ENCODE measurements at places on chromosomes 5 and 9. TPM values are rescaled to one million over a fixed set of nuclear protein-coding genes. Genes with fewer than 3 reads are reported as not detected.

MOB3B gene
- 2.8 TPM for total RNA-seq

IFNE gene
- not detected for total RNA-seq

BTNL3 gene
- total RNA-seq: not detected

UBAP1 gene
- 34.7 TPM for total RNA-seq

DNA sequence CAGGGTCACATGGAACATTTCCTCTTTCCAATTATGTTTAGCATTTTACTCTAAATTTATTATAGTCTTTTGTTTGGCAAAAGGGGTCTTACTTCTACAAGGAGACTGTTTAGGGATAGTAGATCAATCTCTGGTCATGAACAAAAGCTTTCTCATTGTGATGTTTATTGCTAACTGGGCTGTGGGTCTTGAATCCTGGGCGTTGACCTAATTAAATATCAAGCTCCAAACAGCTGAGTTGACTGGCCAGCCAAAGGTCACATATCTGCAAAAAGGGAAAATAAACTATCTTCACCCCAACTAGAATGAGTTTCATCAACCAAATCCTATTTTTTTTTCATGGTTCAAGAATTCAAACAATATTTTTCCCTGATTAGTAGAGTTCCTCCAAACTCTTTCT lies 245.4 kb upstream of the TUT7 start:
- DNase-seq: no peak

GRCh38 chr9:110142253-110142652 lies 65.7 kb downstream of the C9orf152 start:
- no peak for DNase-seq

GRCh38 chr5:171537070-171537849 lies 117.8 kb downstream of the FGF18 start:
- no peak for DNase-seq

DNA sequence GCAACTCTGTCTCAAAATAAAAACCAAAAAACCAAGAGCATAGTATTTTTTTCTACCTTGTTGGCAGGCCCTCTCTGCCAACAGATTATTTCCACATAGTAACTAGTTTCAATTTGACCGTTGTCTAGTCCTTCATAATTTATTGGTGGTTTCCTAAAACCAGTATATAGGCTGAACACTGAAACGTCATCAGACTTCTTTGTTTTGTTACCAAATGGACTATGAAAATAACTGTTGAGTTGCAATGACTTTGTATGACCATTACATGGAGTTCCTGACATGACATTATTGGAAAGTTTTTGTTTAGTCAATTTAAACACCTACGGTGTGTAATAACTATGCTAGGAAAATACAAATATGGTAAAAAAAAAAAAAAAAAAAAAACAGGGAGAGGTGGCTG lies 1.7 kb downstream of the AGGF1 start:
- DNase-seq: no peak

Measured in activated CD8-positive, alpha-beta T cell treated with anti-CD3 and anti-CD28 coated beads, Interleukin-2, amount 10 ng/mL, durations not matched to agents 7 days and 5 days (primary cell).